ENCODE measurements at places on chromosomes 3 and 15. TPM values are rescaled to one million over a fixed set of nuclear protein-coding genes. Genes with fewer than 3 reads are reported as not detected.

LRRC2 gene
- 2.0 TPM for total RNA-seq

GRK7 gene
- total RNA-seq = under 0.01 TPM

AMOTL2 gene
- 71.3 TPM for total RNA-seq

EIF4E3 gene
- 3.3 TPM for total RNA-seq

TLR9 gene
- total RNA-seq = not detected

CCR3 gene
- 0.94 TPM for total RNA-seq

SPCS1 gene
- total RNA-seq = 42.9 TPM

FOXL2NB gene
- total RNA-seq = under 0.01 TPM

PGBD4 gene
- total RNA-seq = 1.5 TPM

PRR23E gene
- not detected for total RNA-seq

MORC1 gene
- total RNA-seq = not detected

RASL12 gene
- total RNA-seq = 4.1 TPM

ANKRD34C gene
- total RNA-seq = not detected

LARP6 gene
- 61.9 TPM for total RNA-seq

ST8SIA2 gene
- total RNA-seq = not detected

ADIPOQ gene
- total RNA-seq = not detected

DPPA2 gene
- total RNA-seq = not detected

GHRL gene
- not detected for total RNA-seq

C2CD4A gene
- total RNA-seq = not detected

DZIP1L gene
- 20.0 TPM for total RNA-seq

PIERCE2 gene
- total RNA-seq = 2.1 TPM

IMPG2 gene
- total RNA-seq = 0.23 TPM

Measured in smooth muscle cell of the coronary artery (primary cell).